Stimulated activated CD8-positive, alpha-beta memory T cell treated with anti-CD3 and anti-CD28 coated beads, Interleukin-12 subunit alpha, Interleukin-12 subunit beta, amount 100 ng/mL, for 4 hours (primary cell): ENCODE measurements at places on chromosomes 7 and 10.

DNA sequence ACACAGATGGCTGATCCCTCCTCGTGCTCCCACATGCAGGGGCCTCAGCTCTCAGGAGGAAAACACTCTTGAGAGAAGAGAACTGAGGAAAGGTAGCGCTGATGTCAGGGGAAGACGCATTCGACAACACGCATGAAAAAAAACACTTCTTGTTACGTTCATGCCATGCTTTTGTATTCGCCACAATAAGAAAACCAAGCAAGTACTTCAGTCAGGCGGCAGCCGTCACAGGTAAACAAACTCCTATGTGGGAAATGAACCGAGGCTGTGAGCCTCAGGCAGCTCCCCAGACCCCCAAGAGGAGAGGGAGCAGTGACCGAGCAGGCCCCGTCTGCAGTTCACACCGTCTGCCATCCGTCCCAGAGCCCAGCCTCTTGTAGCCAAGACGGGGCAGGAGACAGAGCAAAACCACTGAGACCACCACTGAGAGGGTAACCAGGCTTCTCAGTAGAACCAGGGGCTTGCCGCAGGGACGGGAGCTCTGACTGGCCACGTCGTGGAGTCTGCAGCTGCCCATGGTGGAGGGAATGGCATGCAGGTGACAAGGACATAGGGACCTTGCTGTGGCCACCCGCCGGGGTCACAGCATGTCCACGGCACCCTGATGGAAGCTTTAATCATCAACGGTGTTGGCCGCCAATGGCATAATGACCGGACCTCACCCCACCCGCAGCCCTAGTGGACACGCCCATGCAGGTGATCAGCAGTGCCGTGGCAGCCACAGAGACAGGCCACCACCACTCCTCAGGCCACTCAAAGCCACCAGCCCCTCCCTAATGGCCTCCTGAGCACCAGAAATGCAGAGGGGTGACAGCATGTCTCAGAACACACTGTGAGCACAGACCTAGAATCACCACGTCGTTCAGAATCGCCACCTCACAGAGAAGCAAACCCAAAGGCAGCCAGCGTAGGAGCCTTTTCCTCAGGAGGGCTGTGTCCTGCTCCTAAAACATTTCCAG lies 304.3 kb downstream of the PTPRN2 start:
- DNase-seq: no peak

GRCh38 chr10:101263150-101263752 lies 34.0 kb upstream of the LBX1 start:
- no peak for DNase-seq

- no peak for DNase-seq
These were observed 35.2 kb downstream of the CREB3L2 start for GRCh38 chr7:137966641-137967142.

- DNase-seq: no peak
These were observed 35.9 kb upstream of the INHBA start for GRCh38 chr7:41738806-41739205.

DNA sequence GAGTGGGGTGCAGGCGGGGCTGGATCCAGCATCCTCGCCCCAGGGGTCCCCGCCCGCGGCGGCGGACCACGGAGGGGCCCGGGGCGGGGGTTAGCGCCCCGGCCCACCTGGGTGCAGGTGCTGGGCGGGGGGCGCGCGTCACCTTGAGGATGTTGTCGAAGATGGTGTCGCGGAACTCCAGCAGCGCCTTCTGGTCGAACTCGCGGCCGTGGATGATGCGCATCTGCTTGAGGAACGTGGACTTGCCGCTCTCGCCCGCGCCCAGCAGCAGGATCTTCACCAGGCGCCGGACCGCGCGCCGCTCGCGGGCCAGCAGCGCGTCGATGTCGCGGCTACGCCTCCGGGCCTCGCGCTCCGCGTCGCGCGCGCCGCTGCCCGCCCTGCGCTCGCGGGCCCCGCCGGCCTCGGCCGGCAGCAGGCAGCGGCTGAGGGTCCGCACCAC lies 376 bp downstream of the GNA12 start:
- no peak for DNase-seq
